ENCODE measurements at places on chromosomes 3 and 15.

DNA sequence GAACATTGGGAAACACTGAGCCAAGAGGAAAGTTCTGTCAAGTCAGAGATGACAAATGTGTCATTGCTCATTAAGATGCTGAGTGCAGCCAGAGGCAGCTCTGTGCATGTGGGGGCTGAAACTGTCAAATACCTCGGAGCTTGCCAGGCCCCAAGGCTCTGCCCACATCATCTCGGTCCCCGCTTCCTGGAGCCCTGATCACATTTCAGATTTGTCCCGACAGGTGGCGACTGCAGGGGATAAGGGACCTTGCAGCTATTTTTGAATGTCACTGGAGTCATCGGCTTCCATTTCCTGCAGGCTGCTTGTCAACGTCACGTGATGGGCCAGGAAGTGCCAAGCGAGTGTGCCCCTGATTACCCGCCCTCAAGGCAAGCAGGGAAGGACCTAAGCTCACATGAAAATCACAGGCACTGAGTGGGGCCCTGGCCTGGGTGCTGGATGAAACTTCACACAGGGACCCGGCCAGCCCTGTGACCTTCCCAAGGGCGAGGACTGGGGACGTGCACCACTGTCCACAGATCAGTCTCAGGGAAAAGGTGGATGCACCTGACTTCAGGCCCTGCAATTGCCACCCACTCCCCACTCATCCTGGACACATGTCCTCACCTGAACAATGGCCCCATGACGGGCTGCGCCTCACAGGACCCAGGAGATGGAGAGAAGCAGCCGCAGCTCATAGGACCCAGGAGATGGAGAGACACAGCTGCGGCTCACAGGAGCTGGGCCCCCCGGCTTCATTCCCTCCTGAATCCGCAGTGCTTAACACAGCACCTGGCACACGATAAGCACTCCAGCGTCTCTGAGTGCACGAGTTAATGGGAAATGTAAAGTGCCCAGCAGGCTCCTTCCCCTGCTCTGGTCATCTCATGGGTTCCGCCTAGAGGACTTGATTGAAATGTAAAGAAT lies 73.4 kb downstream of the NUP210 start:
- no peak for DNase-seq

DNA sequence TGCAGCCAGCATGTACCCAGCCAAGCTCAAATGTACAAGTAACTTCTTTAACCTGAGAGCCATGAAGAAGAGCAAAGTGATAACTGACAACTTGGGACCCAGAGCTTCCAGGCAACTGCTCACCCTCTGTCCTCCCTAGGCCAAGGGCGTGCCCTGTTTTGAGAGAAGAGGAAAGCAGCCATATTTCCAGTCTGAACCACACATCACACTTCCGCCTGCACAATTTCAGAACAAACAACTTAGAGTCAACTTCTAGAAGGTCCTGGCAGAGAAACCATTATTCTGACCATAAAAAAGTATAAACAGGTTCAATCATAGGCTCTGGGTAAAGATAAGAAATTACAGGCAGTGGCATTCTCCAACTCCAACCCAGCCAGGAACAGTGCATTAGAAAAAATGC lies 50.1 kb downstream of the ITGB5 start:
- DNase-seq = no peak

- DNase-seq = no peak
Observed at GRCh38 chr3:162719684-162720341, 1223.2 kb downstream of the OTOL1 start.

DNA sequence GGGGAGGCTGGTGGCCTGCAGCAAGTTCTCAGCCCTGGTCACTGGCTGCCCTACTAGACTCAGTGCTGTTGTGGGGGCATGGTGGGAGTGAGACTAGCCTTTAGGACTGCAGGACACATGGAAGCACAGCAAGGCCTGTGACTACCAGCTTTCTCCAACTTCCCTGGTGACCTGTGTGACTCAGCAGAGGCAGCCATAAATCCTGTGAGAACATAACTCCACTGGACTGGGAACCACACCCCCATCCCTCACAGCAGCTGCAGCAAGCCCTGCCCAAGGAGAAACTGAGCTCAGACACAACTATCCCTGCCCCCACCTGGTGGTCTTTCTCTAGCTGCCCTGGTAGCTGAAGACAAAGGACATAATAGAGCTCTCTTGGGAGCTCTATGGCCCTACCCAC lies 111.3 kb downstream of the DCLK3 start:
- no peak for DNase-seq

- DNase-seq = no peak
Observed at GRCh38 chr3:186964071-186964470, 33.7 kb downstream of the ST6GAL1 start.

GRCh38 chr3:141448606-141449220 lies 38.1 kb upstream of the RASA2 start:
- DNase-seq = no peak

DNA sequence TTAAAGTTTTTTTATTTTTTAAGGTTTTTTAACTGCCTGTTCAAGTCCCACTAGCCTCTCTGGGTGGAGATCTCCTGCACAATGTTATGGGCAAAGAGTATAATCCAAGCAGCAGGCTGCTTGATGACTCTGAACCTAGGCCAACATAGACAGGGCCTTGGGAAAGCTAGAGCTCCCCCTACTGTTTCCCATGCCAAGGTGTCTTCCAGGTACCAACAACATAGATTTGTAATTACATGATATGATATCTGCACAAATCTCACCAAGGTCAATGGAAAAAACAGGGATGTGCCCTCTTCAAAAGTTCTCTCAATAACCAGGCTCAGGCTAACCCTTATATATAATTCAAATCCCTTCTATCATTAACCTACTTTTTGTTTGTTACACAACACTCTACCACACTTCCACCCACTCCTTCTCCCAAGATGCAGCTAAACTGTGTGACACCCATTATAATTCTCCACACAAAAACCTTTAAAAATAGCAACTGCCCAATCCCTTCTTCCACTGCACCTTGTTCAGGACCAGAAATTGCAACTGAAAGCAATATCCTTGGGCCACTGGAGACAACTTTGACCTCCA lies 43.8 kb downstream of the RBM15B start:
- peak; percentile 31 for DNase-seq

GRCh38 chr15:34799149-34800101 lies 4.1 kb upstream of the ACTC1 start:
- no peak for DNase-seq

- no peak for DNase-seq
Observed at GRCh38 chr3:9552252-9552999, 1.2 kb downstream of the LHFPL4 start.

DNA sequence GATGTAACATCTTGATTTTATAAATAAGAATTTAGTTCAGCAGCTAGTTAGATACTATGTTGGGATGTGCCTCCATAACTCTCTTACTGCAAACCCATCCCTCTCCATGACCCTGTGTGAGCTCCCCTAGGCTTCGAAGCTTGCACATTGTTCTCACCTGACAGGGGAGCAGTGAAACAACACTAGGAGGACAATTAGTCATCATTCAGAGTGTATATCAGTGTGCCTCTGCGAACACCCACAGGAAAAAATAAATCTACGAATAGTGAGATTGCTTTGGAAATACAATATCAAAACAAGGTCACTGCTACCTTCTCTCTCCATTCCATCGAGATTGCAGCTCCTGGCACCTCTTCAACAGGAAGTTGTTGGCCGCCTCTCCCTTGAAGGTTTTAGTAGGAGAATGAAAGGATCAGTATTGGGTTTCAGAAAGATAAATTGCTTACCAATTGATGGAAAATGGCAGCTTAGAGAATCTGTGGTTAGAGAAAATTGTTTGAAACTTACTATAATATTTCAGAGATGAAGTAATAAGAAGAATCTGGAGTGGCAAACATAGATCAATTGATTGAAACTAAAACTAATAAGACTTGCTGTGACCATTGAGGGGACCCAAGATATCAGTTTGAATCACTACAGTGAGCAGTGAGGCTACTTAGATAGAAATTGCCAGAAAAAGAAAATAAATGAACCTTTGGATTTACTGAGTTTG lies 103.2 kb downstream of the CHL1 start:
- DNase-seq = no peak

DNA sequence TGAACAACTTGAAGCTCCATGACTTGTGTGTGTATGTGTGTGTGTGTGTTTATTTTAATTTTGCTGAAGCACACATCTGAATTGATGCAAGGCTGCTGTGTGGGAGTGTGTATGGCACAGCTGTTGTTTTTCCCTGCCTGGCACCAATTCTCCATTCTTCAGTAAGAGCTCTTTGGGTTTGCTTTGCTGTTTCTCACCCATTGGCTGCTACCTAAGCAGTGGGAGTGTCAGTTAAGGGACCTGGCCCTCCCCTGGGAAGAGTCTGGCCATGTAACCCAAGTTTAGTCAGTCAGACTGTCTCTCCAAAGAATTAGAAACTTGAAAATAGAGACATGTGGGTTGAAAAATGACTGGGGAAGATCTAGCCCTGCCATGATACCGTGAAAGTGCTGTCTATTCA lies 126.2 kb upstream of the SYNPR start:
- DNase-seq = no peak

DNA sequence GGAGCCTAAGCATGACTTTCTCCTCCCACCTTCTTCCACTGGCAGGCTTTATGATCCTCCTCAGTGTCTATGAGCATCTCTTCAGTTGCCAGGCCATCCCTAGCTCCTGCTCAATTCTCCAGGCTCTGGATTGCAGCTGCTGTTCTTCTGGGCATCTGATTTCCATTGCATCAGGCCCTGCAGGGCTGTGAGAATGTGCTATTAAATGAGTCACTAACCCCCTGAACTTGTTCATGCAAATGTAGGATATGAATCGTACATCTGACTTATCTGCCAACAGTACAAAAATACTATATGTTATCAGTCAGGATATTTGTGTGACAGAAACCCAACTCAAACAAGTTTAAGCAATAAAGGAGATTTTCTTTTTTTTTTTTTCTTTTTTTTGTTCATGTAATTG lies 11.9 kb downstream of the GPR176 start:
- DNase-seq = no peak

- DNase-seq = no peak
Observed at GRCh38 chr3:112459750-112460149, 39.5 kb downstream of the BTLA start.

- DNase-seq = no peak
Observed at GRCh38 chr3:74139648-74140047, 474.8 kb downstream of the CNTN3 start.

- DNase-seq = no peak
Observed at GRCh38 chr15:67550522-67550921, 8.0 kb downstream of the MAP2K5 start.

DNA sequence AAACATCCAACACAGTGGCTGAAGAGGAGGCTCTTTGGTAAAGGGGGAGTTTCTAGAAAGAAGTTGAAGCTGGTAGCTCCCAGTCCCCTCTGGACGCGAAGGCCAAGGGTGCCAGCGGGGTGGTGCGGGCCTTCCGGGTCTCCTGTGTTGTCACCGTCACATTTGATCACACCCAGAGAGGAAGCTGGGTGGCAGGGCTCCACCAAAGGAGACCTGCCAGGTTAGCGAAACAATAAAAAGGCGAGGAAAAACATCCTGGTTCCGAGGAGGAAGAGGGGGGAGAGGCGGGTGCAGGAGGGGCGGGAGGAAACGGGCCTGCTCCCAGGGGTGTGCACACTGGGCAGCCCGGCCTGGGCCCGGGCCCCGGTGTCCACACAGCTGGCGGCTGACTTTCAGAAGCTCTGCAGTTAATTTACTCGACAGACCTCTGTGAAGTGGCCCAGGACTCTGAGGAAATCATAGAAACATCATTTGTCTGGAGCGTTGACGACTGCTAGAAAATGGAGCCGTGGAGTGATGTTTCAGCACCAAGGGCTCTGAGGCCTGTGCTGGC lies 12.1 kb downstream of the HEG1 start:
- DNase-seq = no peak

GRCh38 chr3:47612178-47612577 lies 33.5 kb upstream of the CSPG5 start:
- peak; percentile 21 for DNase-seq
